Omental fat pad (tissue), 4 donors: ENCODE measurements at places on chromosomes 4 and X. TPM values are rescaled to one million over a fixed set of nuclear protein-coding genes. Genes with fewer than 3 reads are reported as not detected.

DNA sequence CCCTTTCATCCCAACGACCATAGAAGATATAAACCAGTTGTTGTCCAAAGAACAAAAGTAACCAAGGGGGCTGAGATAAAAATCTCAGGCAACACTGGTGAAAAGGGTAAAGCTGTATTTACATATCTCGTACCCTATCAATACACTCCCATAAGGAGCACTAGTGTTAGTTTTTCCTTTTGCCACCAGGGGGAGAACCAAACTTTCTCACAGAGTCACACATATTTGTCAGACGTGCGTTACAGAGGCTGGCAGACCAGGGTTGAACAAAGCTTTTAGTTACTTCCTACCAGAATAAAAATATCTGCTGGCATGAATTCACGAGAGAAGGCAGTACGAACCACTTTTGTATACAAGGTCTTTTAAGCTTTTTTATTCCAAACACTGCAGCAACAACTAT, 88.3 kb downstream of the AMELX start:
- no peak for DNase-seq

GRCh38 chr4:155025762-155026457, 182.5 kb upstream of the NPY2R start:
- DNase-seq = no peak

GRCh38 chrX:30230395-30230794, at the start of gene MAGEB3:
TSS of gene MAGEB3 (plus strand) at chrX:30230657. CDS start at chrX:30235925, 5,268 bp downstream.
- DNase-seq = no peak

DNA sequence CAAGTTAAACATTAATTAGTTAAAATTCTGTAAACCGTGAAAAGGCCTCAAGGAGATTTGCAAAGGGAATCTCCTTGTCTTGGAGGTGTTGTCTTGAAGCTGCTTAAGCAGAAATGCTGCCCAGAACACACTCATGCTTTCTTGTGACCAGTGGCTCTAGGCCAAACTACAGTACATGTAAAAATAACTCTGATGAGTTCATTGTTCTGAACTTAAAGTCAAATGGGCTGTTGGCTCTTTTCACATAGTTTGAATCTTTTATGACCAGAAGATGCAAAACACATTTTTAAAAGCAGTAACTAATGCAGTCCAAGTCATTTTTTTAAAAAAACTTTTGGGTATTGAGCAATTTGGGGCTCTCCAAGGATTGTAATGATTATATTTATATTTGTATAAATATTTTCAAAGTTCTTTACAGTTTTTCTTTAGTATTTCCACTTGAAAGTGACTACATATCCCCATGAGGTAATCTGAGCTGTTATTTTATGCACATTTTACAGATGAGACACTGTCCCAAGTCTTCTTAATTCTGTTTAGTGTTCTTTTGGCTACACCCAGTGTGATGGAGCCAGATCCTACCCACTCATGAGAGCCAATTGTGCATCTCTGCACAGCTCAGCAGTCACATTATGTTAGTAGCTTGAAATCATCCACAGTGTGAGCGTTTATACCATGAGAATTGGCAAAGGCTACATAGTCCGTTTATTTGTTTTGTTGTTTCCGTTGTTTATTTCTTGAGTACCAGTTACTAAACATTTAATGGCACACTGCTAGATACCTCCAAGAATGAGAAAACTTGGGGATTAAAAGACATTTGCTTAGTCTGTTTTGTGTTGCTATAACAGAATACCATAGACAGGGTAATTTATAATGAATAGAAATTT, 112.8 kb upstream of the ATXN3L start:
- no peak for DNase-seq

DNA sequence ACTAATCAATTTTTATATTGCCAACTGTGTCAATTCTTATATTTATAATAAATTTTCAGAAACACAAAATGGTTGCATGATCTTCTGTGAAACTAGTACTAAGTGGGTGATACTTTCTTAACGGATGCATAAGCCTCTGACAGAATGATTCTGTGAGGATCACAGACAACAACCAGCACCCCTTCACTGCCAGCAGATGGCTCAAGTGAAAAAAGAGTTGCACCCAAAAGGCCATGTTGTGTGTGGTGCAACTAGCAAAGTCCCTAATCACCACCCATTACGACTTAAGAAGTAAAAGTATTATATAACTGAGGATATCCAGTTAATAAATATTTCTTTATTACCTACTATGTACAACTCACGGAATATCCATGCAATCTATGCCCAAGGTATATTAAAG, 334.0 kb downstream of the PCDH19 start:
- DNase-seq = no peak

Gene CENPI
- 0.65 TPM for total RNA-seq
